ENCODE measurements at places on chromosomes 1 and 21.

DNA sequence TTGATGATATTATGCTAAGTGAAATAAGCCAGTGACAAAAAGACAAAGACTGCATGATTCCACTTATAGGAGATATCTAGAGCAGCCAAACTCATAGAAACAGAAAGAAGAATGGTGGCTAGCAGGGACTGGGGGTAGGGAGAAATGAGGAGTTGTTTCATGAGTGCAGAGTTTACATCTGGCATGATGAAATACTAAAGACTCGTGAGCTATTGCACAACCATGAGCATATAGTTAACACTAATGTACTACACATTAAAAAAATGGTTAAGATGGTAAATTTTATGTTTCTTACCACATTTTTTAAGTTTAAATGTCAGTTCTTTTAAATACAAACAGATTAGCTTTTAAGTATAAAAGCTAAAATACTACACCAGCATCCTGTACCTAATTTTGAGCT is 57.8 kb downstream of the ESRRG start:
- no peak for DNase-seq

GRCh38 chr1:233427907-233428306 is 100.4 kb downstream of the MAP3K21 start:
- no peak for DNase-seq

- DNase-seq = peak; percentile 36
These were observed 92.1 kb upstream of the CD53 start for GRCh38 chr1:110780600-110781484.

DNA sequence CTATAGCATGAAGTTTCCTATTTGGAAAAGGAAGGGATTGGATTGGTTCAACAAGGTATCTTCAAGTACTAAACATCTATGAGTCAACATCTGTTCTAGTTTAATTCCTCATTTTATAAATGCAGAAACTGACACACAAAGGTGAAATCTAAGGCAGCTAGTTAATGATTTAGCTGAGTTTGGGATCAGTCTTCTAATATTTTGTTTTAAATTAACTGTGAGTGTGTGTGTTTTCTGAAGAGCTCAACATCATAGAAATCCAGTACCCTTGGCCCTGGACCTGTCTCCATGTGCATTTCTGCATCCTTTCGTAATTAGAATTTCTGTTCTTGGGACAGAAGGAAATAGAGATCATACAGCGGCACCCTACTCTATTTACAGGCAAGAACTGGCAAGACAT is 105.9 kb downstream of the RGS2 start:
- no peak for DNase-seq

DNA sequence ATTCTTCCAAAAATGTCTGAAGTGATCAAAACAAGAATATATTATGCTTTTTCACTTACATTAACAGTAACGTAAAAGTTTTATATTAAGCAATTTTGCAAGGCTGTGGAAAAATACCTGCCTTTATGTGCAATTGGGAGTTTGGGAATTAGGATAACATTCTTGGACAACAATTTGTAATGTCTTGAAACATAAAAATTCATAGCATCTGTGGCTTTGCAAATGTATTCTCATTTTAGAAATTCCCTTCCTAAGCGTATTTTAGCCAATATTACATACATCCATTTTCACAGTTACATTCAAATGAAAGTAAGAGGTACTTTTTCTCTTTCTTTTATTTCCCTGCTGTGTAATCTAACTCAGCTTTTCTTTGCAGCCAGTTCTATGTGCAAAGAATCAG is 13.4 kb upstream of the CFH start:
- no peak for DNase-seq

Measured in stimulated activated CD4-positive, alpha-beta T cell treated with anti-CD3 and anti-CD28 coated beads, TNF-alpha, amount 100 ng/mL, for 1 hour (primary cell).